Activated T-cell treated with anti-CD3 and anti-CD28 coated beads for 24 hours (primary cell): ENCODE measurements at places on chromosomes 7 and 10.

DNA sequence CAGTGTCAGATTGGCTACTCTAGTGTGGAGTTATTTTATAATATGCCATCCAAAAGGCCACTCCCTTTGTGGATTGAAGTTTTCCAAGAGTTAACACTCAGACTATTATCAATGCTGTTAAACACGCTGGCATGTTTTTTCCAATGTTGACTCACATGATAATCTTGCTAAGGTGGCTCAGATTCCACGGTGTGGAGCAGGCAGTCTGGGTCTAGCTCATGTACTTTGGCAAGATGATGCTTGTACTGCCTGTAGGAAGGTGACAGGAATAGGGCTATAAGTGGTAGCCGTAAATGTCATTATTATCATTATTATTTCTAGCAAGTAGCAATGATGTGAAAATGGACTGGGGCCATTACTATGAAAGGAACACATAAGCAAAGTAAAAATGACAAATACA, 79.4 kb upstream of the TBX20 start:
- DNase-seq, result no peak

DNA sequence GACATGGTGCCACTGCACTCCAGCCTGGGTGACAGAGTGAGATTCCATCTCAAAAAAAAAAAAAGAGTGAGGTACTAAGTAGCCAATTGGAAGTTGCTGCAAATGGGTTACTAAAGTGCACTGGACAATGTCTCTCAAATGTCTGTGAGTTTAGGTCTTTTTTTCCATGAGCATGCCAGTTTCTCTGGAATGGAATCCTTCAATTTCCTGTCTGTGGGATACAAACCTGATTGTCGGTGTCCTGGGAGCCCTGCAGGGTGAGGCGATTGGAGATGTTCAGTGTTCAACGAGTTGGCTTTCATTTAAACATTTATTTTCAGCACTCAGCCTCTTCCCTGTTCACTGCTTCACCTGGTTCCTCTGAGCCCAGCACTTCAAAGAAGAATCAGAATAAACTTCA, 5.3 kb upstream of the CALD1 start:
- DNase-seq, result no peak

- no peak for DNase-seq
Observed at GRCh38 chr10:118968482-118968881, 61.0 kb upstream of the NANOS1 start.

- DNase-seq, result no peak
Observed at GRCh38 chr7:129919492-129919891, 33.3 kb downstream of the UBE2H start.

DNA sequence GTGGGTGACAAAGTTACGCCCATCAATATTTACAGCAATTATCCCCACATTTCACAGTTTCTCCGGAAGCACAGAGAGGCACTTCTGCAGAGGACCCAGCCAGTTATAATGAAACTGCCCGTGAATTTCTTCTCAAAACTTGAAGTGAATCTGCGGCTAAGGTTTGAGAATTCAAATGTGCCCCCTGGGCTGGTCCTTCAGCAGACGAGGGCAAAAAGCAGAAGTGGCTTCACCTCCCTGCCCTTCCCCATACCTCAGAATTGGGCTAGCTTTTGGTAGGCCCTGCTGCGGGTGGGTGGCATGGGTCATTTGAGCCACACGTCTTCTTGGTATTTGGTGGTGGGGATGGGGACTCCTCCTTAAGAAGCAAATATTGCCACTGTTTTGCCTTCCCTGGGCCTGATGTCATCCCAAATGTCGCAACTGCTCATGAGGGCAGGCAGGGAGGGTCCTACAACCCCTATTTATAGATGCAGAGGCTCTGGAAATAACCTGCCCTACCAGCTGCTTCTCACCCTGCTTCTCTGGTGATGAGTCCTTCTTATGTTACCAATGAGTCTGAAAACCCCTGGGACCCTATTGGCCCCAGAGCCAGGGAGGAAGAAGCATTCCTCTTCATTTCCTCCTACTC, 16.6 kb upstream of the WDFY4 start:
- DNase-seq, result no peak

DNA sequence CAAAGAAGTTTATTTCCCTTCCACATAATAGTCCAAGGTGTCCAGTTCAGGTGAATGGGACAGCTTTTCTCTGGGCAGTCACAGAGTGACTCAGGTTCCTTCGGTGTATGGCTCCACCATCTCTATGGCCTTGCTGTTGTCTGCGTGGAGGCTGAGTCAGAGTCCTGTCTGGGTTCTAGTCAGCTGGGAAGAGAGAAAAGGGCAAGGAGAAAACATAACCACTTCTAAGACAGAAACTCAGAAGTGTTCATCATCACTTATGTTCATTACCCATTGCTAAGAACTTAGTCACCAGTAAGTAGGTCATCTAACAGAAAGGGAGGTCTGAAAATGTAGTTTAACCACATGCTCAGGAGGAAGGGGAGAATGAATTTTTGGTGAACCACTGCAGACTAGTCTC, 32.4 kb upstream of the CCDC7 start:
- peak; percentile 38 for DNase-seq

- DNase-seq, result peak; percentile 27
Observed at GRCh38 chr7:55508221-55509011, 63.9 kb downstream of the VOPP1 start.

DNA sequence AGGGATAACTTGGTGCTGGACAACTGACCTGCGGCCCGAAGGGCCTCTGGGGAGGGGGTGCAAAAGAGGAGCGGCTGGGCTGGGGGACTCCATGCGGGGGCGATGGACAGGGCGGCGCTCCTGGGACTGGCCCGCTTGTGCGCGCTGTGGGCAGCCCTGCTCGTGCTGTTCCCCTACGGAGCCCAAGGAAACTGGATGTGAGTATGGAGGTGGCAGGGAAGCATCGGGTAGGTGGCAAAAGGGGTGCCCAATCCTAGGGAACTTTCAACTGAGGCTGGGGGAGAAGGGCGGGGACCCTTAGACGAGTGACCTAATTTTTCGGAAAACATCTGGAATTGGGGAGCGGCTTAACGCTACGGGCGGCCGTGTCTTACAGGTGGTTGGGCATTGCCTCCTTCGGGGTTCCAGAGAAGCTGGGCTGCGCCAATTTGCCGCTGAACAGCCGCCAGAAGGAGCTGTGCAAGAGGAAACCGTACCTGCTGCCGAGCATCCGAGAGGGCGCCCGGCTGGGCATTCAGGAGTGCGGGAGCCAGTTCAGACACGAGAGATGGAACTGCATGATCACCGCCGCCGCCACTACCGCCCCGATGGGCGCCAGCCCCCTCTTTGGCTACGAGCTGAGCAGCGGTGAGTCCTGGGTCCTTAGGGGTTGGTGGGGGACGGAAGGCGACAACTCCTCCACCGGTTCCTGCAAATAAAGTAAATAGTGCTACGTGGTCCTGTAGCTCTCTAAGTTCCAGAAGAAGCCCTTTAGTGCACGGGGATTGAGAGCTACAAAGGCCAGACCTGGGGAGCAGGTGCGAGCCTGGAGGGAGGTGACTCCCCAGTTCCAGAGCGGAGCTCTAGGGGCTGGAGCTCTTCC, 622 bp downstream of the WNT16 start:
- no peak for DNase-seq

GRCh38 chr10:77696584-77696983, 59.0 kb upstream of the KCNMA1 start:
- DNase-seq, result no peak

DNA sequence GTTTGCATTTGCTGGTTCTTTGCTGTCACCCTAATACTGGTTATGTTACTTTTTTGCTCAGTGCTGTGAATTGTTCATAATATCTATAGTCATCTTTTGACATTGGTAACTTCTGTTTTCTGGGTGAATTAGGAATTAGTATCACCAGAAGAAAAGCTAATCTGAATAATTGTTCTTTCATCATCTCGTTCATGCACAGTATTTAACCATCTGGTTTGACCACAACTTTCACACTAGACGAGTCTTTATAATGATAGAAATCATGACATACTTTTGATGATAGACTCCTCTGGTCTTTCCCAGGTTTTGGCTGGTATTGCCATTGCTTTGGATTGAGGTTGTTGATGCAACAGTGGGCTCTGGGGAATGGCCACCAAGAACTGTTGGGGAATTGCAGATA, 25.1 kb downstream of the SGPL1 start:
- DNase-seq, result no peak

- DNase-seq, result no peak
Observed at GRCh38 chr7:17940951-17941431, 697 bp upstream of the SNX13 start.

- DNase-seq, result no peak
Observed at GRCh38 chr10:99975106-99975829, 34.5 kb downstream of the DNMBP start.

- DNase-seq, result no peak
Observed at GRCh38 chr7:17623546-17624185, 316.6 kb downstream of the SNX13 start.

- no peak for DNase-seq
Observed at GRCh38 chr10:79063661-79064492, 4.9 kb upstream of the ZMIZ1 start.

DNA sequence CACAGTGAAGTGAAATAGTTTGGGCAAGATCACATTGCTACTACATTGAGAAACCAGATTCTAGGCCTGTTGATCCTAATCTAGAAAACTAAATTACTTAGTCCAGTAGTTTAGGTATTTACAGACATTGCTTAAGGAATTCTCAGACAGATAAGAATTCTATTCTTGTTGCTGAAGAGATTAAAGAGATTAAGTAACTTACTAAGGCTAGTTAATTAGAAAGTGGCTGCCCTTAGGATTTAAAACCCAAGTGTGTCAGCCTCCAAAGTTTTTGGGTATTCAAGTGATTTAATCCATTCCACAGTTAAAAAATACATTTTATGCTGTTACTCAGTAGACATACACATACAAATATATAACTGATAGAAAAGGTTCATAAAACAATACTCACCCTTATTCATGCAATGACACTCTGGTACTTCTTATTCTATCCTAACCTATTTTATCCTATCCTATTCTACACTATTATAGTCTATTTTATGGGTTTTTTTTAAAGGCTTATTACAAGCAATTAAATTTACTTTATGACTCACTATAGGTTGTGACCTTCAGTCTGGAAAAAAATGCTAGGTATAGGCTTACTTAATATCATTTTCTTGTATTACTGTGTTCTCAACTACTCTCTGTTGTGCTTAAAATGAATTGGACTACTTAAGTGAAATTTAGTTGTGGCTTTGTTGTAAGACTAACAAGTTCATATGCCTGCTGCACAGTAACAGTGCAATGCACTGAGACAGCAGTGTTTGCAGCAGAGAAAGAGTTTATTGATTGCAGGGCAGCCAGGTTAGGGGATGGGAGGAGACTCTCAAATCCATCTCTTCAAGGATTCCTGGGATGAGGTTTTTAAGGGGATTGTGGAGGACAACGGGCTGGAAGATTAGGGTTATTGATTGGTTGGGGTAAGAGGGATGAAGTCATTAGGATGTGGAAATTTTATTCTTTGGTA, 10.7 kb downstream of the SPAM1 start:
- no peak for DNase-seq

- no peak for DNase-seq
Observed at GRCh38 chr10:7475046-7475911, 64.4 kb upstream of the SFMBT2 start.

- peak; percentile 28 for DNase-seq
Observed at GRCh38 chr10:45418849-45419675, 45.0 kb downstream of the ALOX5 start.
